ENCODE measurements at places on chromosomes 3 and 15.
A peak's percentile ranks its signal among the peaks of the same experiment; 100 is the strongest.

DNA sequence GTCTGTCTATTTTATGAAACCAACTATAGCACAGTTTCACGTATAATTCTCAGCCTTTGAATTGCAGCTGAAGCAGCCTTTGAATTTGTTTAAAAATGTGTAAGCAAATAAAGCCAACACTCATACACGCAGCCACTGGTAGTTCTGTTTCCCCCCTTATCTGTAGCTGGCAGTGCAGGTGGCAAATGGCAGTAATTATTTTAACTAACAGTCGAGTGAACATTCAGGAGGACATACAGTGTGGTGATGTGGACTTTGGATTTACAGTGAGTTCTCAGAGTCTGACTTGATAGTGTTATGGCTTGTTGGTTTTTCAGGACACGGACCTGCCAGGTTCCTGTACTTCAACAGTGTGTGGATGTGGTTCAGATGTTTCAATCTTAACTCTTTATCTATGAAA lies 64.0 kb upstream of the SKOR1 start:
- DNase-seq, result no peak

DNA sequence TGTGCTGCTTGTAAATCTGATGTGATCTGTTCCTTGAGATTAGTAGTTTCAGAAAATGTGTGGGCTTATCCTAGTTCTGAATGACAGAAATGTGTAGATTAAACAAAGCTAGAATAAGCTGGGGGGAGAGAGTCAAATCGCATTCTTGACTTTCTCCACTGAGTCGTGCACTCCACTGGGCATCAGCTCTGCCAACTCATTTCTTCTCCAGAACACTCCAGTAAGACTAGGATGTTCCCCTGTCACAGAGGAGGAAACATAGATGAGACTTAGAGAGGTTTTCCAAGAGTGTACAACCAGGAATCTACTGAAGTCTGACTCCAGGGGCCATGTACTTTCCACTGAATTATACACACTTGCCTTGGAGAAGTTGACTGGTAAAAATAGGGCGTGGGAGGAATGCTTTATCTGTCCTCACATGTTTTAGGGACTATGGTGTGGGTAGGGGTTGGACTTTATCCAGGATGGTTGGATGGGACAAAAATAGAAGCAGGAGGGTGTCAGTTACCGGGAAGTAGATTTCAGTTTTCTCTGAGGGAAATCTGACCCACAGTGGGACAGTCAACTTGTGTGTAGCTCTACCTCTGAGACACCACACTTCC lies 298.2 kb downstream of the UBE2E2 start:
- DNase-seq, result no peak

GRCh38 chr3:116260491-116260890 lies 184.8 kb downstream of the LSAMP start:
- no peak for DNase-seq

DNA sequence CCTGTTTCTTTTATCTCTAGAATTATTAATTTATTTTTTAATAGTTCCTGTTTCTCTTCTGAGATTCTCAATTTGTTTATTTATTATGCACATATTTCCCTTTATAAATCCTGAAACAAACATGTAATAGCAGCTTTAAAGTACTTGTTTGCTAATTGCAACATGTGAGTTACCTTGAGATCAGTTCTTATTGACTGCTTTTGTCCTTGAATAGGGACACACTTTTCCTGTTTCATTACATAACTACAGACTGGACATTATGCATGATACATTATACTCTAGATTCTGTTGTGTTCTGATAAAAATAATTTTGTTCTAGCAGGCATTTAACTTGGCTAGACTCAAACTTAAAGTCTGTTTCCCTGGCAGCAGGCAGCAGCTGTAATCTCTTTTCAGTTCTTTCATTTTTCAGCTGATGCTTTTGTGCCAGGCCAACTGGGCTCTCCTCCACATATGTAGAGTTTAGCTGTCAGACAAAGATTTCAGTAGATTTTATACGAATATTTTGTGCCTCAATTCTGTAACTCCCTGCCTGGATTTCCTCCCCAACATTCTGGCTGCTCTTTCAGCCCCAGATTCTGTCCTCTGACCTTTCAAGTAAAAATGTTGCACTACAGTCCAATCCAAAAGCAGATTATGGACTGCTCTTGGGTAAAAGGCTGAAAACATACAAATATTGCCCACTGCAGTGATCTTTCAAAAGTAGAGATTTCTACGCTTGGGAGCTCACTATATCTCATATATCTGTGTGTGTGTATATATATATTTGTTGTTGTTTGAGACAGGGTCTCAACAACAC lies 41.9 kb downstream of the PCOLCE2 start:
- DNase-seq, result no peak

DNA sequence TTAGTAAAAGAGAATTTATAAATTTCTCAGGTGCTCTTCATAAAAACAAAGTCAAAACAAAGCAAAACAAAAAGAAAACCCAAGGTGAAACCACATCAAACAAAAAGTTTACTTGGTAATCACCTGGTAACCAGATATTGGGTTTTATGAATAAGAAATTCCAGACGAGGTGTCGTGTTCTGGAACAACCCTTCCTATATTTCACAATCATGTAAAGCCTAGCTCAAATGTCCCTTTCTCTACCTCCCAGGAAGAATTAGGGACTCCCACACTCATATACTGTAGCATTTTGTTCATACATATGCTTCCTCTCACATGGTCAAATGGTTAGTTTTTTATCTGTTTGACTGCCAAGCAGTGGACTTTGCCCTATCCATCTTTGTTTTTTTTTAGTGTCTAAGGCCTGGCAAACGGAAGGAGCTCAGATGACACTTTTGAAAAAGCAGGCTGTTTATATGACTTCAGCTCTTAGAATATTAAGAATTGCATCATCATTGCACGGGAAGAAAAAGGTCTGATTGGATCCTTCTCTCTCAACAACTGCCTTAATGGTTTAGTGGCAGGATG lies 326.7 kb upstream of the TBL1XR1 start:
- no peak for DNase-seq

- DNase-seq, result no peak
These were observed 38.0 kb upstream of the XCR1 start for GRCh38 chr3:46065294-46065705.

- DNase-seq, result no peak
These were observed 102.0 kb upstream of the IGF1R start for GRCh38 chr15:98546329-98546728.

DNA sequence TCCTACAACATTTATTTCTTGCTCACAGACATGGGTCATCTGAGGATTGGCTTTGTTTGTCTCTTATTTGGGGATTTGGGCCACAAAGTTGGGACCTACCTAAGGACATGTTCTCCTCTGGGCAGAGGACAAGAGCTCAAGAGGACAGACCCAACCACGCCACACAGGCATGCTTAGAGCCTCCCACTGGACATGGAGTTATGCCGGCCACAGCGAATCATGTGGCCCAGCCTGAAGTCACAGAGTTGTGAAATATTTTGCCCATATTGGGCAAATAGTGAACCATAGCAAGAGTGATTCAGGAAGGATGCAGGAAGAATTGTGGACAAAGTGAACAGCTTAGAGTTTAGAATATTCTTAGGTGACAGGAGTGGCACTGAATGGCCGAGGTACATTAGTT lies 9.9 kb downstream of the TRAK1 start:
- no peak for DNase-seq

- DNase-seq, result peak; percentile 15
These were observed 251.1 kb downstream of the ULK4 start for GRCh38 chr3:41710646-41711388.

DNA sequence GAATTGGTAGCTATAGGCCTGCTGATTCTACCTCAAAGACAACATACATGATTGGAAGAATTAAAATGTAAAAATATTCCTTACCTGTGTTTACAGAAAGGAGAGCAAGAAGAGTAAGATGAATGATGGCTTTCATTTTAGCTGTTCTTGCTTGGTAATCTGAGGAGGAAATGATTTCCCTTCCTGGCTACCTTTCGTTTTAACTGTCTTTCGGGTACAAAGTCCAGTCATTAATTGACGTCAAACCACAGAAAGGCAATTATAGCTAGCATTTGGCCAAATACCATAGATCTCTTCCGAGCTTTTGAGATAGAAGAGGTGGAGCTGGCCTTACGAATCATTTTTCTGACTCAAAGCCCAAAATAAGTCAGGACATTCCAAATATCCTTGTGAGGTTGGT lies at the start of gene MUC13:
Gene MUC13, minus strand, starts transcription at position 175 of the 400 bp plus-strand sequence. Its CDS starts 39 bp downstream, at position 136.
- no peak for DNase-seq

- DNase-seq, result no peak
These were observed 20.4 kb downstream of the SLC7A14 start for GRCh38 chr3:170565495-170565894.

DNA sequence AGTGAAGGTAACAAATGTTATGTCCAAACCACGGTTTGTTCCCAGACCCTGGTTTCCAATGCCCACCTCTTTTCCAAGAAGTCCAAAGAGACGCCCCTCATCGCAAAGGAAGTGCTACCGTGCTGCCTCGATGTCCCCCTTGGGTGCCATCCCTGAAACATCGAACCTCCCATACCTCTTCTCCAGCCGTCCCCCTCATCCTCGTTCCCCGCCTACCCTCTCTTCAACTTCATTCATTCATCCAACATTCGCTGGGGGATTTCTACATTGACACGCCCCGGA lies 467 bp downstream of the TIPIN start:
- no peak for DNase-seq

- DNase-seq, result no peak
These were observed 309.7 kb upstream of the TPRG1 start for GRCh38 chr3:188861842-188862744.

GRCh38 chr15:61184431-61184830 lies 44.7 kb downstream of the RORA start:
- no peak for DNase-seq

DNA sequence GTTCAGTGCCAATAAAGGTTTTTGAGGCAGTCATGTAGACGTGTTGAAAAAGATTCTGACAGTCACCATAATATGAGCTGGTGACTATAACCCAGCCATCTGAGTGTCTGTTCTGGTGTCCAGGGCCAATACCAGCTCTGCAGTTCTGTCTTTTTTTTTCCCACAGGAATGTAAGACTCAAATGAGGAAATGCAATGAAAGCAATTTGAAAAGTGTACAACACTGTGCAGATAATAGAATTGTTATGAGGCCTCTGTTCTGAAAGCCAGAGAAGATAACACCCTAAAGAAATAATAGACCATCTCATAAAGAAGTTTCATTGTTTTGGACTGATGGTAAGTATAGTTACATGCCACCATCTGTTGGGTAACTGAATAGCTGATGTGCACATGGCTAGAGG lies 57.1 kb downstream of the CLDN1 start:
- no peak for DNase-seq

GRCh38 chr3:86895202-86895601 lies 95.7 kb downstream of the VGLL3 start:
- DNase-seq, result no peak

DNA sequence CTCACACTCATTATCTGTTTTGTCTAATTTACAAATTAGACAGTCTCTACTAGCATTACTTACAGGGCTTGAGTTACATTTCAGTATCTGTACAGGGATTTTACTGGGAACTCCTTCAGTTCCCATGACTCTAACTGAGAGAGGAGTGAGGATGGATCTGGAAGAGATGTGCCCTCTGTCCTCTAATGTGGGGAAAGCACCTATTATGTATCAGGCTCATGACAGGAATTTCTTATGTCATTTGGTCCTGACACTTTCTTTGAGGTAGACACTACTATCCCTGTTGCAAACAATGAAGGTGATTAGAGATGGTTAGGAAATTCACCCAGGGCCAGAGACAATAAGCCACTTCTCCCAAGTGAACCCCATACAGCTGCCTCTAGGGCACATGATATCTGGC lies 10.9 kb upstream of the NCKIPSD start:
- DNase-seq, result no peak
